NCI-H2081 treated with DMSO at 0.1 percent for 48 hours (cell line): ENCODE measurements at places on chromosomes 11 and 22.

GRCh38 chr22:22076932-22077703 is 94.5 kb upstream of the TOP3B start:
- DNase-seq = no peak

DNA sequence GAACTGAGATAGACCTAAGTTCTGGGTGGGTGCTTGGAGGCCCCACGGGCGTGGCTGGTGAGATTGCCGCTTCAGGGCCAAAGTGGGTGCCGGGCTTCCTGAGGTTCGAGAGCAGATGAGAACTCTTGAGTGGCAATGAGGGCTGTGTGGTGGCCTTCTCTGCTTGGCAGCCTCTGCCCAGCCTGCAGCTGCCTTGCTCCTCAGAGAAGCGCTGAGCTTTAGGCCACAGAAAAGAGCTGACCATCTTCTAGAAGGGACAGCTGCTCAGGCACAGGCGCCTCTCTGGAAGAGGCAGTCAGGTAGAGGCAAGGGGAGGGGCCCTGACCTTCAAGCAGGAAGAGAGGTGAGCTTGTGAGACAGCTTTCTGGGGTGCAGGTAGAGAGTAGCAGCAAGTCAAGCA is 72.8 kb downstream of the MED15 start:
- no peak for DNase-seq

DNA sequence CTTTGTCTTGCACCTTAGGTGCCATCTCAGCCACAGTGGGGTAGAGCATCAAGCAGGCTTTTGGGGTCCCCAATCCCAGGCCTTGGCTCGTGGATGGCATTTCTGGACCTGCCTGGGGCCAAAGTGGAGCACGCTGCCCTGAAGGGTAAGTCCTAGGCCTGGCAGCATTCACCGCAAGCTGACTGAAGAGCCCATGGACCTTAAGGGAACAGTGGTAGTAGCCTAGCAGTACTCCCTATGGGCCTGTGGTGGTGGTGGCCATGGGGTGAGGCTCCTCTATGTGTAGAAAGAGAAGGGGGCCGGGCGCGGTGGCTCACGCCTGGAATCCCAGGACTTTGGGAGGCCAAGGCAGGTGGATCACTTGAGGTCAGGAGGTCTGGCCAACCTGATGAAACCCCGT is 36.9 kb downstream of the PIWIL3 start:
- no peak for DNase-seq

DNA sequence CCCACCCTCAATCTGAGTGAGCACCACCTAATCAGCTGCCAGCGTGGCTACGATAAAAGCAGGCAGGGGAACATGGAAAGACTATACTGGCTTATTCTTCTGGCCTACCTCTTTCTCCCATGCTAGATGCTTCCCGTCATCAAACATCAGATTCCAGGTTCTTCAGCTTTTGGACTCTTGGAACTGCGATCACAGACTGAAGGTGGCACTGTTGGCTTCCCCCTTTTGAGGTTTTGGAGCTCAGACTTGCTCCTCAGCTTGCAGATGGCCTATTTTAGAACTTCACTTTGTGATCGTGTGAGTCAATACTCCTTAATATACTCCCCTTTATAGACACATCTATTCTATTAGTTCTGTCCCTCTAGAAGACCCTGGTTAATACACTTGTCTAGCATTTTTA is 543.7 kb upstream of the RAG2 start:
- DNase-seq = no peak

DNA sequence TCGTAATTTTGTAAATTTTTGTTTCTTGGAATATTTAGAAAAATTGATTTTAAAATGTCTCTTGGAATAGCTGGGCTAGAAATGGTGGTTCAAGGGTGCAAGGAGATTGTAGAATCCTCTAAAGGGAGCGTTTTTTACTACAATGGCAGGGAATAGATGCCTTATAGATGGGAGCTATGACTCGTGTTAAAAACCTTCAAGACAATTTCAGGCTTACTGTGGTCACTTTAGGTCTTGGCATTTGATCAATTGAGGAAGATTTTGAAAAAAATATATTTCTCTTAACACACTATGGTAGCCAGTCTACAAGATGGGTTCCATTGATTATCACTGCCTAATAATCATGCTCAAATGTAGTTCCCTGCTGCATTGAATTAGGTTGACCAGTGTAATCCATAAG is 25.0 kb downstream of the METTL15 start:
- DNase-seq = no peak

DNA sequence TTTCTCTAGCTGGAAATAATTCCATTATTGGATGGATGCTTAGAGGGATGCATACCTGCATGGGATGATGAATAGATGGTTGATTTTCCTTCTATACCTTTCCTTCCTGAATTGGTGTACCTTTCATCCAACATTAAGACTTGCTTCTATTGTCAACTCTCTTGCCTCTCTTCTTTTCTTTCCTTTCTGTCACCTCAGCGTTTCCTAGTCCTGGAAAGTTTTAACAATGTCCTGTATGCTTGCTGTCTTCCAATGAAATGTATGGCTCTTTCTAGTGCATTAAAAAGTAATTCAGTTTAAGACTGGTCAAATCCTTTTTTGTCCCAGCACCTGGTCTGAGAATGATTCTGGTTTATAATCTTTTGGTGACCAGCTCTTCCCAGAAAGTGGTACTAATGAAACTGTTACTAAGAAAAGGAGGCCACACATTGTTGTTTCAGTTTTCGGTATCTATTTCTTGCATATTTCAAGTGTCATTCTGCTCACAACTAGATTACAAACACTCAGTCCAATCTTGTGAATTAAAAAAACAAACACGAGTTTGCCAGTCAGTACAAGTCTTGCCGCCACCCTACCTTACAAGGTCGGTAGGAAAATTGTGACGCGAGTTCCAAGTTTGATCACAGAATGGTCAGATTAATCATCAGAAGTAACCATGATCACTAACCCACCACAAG is 8.0 kb downstream of the POU2AF1 start:
- no peak for DNase-seq

- no peak for DNase-seq
Observed at GRCh38 chr11:13970986-13971385, 8.5 kb downstream of the SPON1 start.

DNA sequence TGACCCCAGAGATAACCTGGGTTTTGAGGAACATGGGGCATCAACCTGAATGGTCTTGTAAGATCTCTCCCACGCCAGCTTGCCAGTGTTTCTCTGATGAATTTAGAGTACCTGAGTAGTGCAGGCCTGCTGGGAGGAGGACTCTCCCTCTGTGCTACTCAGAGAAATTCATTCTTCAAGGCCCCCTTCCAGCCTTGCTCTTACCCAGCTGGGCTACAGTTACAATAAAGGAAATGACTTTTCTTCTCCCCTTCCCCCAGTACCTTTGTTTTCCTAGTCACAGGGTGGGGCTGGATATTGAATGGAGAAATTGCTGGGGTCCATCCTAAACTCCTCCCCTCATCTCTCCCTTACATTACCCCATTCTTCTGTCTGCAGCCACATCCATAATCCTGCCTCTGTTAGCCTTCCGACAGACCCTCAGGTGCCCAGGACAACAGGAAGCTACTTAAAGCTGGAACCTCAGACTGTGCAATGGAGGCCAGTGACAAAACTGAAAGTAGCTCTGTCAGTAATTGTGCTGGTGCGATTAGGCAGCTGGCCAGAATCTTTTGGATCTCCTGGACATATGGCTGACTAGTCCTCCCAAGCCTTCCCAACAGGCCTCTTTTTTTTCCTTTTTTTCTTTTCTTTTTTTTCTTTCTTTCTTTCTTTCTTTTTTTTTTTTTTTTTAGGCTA is 17.4 kb downstream of the LIMK2 start:
- no peak for DNase-seq

GRCh38 chr11:73121692-73122091 is 20.4 kb downstream of the FCHSD2 start:
- DNase-seq = no peak

DNA sequence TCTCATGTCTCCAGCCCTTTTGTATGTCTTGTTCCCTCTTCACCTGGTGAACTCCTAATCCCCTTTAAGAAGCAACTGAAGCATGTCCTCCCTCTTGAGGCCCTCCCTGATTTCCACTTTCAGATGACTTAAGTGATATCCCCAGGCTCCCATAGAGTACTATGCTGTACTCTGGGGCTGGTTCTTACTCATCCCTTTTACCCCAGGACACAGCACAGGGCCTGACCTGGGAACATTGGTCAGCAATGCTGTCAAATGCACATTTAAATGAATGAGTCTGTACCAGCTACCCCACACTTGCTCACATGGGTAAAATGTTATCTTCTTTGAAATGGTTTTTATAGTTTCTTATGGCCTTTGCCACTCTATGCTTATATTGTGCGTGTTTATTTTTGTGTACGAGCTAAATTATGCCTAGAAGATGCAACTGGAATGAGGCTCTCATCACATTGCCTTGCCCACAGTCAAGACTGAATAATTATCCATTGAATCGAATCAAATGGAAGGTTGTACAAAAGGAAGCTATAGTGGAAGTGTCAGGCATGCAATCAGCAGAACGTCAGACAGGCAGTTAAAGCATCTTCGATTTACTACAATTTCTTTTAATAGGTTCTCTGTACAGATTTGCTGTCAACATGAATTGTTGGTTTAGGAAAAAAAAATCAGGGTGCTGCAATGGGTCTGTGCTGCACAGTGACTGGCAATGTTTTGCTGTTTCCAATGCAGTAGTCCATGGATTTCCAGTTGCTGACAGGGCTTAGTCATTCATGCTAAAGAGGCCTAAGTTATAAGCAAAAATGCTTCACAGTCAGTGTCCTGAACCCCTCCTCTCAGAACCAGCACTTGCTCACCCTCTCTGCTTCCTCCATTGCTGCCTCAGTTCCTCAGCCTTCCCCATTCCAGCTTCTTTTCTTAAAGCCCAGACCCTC is 79.5 kb downstream of the PARVA start:
- DNase-seq = no peak

DNA sequence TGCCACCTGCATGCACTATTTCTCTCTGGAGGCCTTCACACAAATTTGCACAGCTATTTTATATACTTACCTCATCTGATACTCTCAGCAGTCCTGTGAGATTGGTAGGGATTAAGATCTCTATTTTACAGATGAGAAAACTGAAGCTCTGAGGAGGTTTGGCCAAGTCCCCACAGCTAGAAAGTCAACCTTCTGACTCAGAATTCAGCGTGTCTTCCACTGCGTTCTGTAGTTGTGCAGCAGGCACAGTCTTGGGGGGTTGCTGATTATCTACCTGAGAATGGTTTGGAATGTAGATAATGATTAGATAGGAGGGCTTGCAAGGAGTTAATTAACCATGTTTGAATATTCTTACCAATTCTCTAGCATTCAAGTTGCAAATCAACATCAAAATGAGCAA is 2.5 kb upstream of the SORL1 start:
- no peak for DNase-seq

DNA sequence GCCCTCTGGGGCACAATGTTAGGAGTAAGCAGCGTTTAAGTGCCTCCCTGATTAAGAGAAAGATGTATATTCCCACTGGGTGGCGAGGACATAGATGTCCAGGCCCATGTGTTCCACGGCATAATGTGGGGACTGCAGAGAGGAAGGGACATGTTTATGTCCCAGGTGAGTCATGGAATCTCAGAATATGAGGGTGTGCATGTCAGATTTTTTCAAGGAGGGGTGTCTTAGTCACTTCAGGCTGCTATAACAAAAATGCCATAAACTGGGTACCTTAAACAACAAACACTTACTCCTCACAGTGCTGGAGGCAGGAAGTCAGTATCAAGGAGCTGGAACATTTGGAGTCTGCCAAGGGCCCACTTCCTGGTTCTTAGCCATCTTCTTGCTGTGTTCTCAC is 55.1 kb downstream of the BCR start:
- DNase-seq = no peak

- DNase-seq = no peak
Observed at GRCh38 chr11:133898031-133898769, 52.9 kb upstream of the SPATA19 start.

GRCh38 chr11:17864478-17864941 is 129.9 kb downstream of the KCNC1 start:
- no peak for DNase-seq

GRCh38 chr11:68082481-68082880 is 38.7 kb downstream of the CHKA start:
- no peak for DNase-seq

GRCh38 chr11:59283311-59283710 is 70.6 kb upstream of the MPEG1 start:
- DNase-seq = no peak

DNA sequence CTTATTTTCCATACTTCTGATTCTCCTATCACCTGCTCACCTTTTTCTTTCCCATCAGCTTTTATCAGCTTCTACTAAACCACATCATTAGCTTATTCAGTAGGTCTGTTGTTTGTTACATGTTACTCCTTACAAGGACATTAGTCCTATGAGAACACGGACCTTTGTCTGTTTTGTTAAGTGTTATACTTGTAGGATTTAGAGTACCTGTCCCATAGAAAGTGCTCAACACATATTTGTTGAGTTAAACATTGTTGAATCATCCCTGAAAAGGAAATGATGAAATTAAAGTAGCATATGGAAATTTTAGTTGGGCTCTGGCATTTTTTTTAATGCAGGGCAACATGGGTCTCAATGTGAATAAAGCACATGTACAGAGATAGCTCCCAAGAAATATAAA is 222.1 kb upstream of the CARD18 start:
- no peak for DNase-seq

GRCh38 chr11:124753205-124753604 is 1.1 kb upstream of the VSIG2 start:
- no peak for DNase-seq

GRCh38 chr11:117316197-117316961 is at the start of gene BACE1:
Gene BACE1, minus strand, starts transcription at chr11:117316256. Its CDS starts 461 bp downstream, at chr11:117315795.
- DNase-seq = peak; percentile 17

DNA sequence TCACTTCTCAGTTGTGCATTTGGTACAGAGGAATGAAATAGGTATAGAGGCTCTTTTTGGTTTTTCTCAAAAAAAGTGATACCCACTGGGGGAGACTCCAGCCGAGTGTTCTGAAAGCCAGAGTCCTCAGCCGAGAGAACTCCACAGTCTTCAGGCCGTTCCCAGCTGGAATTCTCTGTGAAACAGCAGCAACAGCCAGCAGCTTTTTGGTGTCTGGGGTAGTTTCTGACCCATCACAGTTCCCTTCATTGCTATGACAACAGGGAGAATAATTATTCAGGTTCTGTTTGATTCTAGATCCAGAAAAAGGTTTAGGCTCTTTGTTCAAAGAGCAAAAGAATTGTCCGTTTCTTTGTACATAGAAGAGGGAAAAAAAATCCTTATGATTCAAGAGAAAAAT is 84.6 kb downstream of the C22orf31 start:
- no peak for DNase-seq

DNA sequence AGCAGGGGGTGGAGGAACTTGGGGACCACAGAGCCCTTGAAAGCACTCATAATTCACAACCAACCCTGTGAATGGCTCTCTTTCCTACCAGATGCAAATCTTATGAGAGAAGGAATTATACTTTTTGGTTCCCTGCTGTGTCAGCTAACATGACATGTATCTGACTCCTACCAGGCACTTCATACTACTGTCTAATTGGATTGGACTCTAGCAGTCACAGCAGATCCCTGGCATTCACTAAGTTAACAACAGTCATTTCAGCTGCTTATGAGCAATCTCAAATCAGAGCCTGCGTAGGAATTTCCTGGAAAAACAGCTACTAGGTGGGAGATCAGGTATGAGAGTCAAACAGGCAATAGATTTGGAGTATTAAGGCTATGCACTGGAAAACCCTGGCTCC is 11.1 kb upstream of the ENDOD1 start:
- no peak for DNase-seq
